ENCODE measurements at places on chromosomes 12 and 14.

- DNase-seq: no peak
These were observed 38.2 kb downstream of the BDKRB1 start for GRCh38 chr14:96294246-96294645.

DNA sequence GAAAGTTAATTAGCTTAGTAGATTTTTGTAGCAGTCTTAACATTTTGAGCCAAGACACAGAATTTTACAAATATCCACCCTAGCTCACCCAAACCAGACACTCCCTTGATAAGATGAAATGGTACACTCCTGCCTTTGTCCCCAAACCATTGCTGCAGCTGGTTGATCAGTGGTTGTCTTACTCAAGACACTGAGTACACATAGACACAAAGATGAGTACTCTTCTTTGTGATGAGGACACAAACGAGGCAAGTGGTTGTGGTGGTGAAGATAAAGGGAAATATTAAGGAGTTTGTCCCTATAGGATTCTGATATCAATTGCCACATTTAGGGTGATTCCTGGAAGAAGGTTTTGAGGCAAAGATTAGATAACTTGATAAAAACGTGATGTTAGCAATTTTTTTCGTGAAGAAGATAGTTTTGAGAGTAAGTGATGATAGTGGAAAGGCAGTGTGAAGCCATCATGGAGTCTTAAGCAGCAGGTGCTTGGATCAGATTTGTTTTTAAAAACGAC, 21.4 kb upstream of the ATP2B1 start:
- DNase-seq: no peak

DNA sequence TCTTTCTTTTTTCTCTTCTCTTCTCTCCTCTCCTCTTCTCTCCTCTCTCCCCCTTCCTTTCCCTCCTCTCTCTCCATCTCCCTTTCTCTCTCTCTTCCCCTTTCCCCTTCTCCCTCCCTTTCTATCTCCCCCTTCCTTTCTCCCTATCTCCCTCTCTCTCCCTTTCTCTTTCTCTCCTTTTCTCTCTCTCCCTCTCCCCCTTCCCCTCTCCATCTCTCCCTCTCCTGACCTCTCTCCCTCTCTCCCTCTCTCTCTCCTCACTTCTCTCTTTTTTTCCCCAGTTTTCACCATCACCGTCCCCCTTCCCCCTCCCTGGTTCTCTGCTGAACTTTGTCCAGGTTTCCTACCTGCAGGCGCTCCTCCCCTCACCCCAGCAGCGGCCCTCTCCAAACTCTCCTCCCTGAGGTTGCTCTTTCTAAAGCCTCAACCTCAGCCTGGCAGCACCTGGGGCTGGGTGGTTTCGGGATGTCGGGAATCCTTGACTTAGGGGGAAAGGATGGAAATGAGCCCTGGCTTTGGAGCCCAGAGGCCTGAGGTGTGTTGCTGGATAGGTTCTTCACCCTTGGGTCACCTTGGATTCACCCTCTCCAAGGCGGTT, 14.7 kb upstream of the TBX3 start:
- no peak for DNase-seq

DNA sequence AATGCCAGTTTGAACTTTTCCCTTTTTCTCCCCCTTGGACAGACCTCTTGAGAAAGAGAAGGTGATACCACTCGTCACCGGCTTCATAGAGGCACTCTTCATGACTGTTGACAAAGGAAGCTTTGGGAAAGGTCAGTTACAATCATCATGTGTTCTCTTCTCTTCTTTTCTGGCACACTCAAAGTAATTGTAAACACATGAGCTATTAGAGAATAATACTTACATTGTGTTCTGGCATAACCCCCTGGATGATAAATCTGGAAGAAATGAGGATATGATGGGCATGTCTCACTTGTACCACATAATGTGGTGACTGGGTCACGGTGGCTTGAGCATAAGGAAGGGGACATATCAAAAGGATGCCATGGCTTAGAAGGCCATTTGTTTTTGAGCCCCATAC, 20.0 kb downstream of the UTP20 start:
- DNase-seq: peak; percentile 12

DNA sequence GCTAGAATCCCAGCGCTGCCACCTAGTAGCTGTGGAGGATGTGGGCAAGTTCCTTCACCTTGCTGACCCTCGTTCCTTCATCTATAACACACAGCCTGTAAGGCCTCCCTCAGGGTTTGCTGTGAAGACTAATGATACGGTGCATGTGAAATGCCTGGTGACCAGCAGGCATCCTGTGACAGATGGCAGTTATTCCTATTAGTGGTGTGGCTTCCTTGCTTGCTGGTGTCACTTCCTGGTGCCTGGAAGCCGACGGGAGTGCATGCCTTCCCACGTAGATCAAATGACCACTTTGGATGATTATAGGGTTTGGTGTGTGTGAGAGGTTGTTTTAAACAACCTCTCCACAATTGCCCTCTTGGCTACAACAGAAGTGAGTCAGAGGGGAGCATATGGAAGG, 894.9 kb downstream of the VRK1 start:
- DNase-seq: no peak

DNA sequence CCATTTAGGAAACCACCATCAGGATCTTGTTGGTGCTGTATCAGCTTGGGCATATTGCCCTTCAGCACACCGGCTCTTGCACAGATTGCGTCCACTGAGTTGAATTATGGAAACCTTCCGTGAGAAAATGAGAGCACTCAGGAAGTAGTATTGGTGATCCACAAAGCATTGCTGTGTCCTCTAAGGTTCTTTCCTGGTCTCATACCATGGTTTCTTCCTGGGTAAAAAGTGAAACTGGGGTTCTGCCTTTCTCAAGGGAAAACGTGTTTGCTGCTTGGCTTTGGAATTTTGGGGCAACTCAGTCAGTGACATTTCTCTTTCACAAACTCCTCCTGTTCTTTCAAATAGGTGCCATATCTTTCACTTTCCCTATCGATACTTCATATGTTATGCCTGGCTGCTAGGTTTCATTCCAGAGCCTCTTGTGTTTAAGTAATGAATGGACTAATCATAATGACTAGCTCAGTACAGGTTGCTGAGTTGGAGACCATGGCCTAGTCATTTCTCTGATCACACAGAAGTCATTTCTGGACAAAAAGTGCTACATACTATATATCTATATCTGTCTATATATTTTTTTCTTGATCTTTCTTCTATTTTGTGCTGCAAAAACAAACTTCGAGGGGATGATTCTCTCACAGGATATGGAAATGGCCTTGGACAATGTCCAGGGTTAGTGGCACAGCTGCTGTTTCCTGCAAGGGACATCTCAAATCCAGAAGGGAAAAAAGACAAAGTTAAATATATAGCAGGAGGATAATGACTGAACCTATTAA, 423.4 kb downstream of the ZFP36L1 start:
- DNase-seq: no peak

Data from IMR-90 (cell line).